Activated T-helper 1 cell treated with anti-CD3 and anti-CD28 coated beads, Interleukin-12 subunit alpha, Interleukin-12 subunit beta, Interleukin-2, Interleukin-4 antibody, amounts not matched to agents 30 ng/mL and 10 ng/mL and 1 ng/mL, durations not matched to agents 14 hours and 24 hours and 36 hours (primary cell): ENCODE measurements at places on chromosomes 2 and 18.
A peak's percentile ranks its signal among the peaks of the same experiment; 100 is the strongest.

GRCh38 chr2:241088791-241089732 is 13.0 kb downstream of the MTERF4 start:
- H3K4me1 ChIP-seq: no peaks in the 10 kb centered on the region

DNA sequence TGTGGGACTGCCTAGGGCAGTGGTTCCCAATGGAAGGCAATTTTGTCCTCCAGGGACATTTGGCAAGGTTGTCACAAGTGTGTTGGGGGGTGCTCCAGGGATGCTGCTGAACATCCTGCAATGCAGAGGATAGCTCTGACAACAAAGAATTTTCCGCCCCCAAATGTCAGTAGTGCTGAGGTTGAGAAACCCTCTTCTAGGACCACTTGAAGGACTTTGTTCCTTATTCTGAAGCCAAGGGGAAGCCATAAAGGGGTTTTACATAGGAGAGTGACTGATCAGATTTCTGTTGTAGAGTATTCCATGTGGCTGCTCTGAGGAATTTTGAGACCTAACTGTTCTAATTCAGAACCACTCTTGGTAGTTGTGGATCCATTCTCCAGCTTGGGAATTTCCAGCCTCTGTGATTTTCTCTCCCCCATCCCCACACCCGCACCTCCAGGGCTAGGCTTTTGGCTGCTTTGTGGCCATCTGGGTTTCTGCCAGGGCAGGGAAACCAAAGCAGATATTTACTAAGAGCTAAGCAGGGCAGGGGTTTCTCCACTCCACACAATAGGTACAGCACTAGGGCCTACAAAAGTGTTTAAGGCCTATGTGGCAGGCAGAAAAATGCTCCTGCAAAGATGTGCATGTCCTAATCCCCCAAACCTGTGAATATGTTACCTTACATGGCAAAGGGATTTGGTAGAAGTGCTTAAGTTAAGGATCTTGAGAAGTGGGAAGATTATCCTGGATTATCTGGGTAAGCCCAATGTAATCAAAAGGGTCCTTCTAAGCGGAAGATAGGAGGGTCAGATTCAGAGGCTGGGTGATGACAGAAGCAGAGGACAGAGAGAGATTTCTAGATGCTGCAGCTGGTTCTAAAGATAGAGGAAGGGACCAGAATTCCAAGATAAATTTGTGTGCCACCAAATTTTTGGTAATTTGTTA is 135.4 kb downstream of the TMEM17 start:
- no peak overlapping the region for H3K4me3 ChIP-seq
- H3K36me3 ChIP-seq: no peaks in the 10 kb centered on the region
- H3K27ac ChIP-seq: no peak overlapping the region
- no peaks in the 10 kb centered on the region for H3K4me1 ChIP-seq
- DNase-seq: no peak

- H3K27me3 ChIP-seq: no peaks in the 10 kb centered on the region
- no peak overlapping the region for H3K27ac ChIP-seq
- H3K4me3 ChIP-seq: no peak overlapping the region
- peaks cover 52% of the 10 kb centered on the region for H3K4me1 ChIP-seq
Observed at GRCh38 chr18:13461469-13461868, 242.9 kb downstream of the LDLRAD4 start.

DNA sequence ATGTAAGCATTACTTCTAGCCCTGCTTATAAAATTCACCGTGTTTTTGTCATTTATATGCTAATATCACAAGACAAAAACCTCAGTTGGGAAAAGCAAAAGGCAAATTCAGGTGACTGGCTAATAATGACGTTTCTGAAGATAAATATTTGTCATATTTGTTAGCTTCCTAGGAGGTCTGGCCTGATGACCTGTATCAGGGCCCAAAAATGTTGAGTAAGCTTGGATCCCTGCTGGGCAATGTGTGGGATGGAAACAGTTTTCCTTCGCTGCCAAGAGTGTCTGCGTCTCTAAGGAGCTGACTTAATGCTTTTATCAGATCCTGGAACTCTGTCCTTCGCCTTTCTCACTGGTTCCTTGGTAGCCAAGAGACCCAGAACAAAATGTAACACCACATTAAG is 230.1 kb upstream of the PXDN start:
- no peak for DNase-seq
- no peaks in the 10 kb centered on the region for H3K36me3 ChIP-seq
- no peak overlapping the region for H3K27ac ChIP-seq

- DNase-seq: no peak
- H3K27me3 ChIP-seq: peaks cover 19% of the 10 kb centered on the region
- no peaks in the 10 kb centered on the region for H3K4me1 ChIP-seq
- H3K4me3 ChIP-seq: no peak overlapping the region
- H3K27ac ChIP-seq: no peak overlapping the region
Observed at GRCh38 chr18:46449033-46449432, 208.0 kb downstream of the LOXHD1 start.

DNA sequence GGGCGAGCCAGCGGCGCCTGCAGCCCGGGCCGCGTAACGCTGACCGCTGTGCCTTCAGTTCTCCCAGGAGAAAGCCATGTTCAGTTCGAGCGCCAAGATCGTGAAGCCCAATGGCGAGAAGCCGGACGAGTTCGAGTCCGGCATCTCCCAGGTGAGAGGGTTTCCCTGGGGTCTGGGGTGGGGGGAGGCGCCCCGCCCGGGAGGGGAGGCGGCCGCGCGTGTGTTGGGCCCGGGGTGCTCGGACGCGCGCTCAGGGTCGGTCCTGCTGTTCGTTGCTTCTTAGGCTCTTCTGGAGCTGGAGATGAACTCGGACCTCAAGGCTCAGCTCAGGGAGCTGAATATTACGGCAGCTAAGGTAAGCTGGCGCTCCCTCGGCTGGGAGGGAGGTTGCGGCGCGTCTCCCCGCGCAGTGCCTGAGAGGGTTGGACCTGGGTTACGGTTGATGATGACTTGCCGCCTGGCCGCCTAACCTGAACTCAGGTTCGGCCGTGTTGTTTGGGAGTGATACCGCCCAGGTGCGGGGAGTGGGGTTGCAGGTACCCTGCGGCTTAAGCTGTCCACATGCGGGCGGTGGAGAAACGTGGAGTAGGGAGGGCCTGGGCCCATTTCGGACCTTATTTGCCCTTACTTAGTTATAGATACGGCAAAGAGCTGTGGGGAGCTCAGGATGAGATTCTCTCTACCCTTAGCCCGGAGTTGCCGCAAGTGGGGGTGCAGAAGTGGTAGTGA is 638 bp downstream of the RPS7 start:
- peaks cover 47% of the 10 kb centered on the region for H3K36me3 ChIP-seq
- peaks cover 54% of the 10 kb centered on the region for H3K4me1 ChIP-seq
- DNase-seq: peak; percentile 17

GRCh38 chr2:72770879-72771461 is 54.9 kb downstream of the EXOC6B start:
- no peak overlapping the region for H3K4me3 ChIP-seq
- DNase-seq: peak; percentile 45
- H3K27me3 ChIP-seq: no peaks in the 10 kb centered on the region
- no peak overlapping the region for H3K27ac ChIP-seq

- H3K4me1 ChIP-seq: peaks cover 31% of the 10 kb centered on the region
- no peak overlapping the region for H3K27ac ChIP-seq
- H3K27me3 ChIP-seq: no peaks in the 10 kb centered on the region
- DNase-seq: no peak
- H3K4me3 ChIP-seq: no peak overlapping the region
- H3K36me3 ChIP-seq: peaks cover 22% of the 10 kb centered on the region
Observed at GRCh38 chr2:152682663-152683062, 34.6 kb downstream of the PRPF40A start.

DNA sequence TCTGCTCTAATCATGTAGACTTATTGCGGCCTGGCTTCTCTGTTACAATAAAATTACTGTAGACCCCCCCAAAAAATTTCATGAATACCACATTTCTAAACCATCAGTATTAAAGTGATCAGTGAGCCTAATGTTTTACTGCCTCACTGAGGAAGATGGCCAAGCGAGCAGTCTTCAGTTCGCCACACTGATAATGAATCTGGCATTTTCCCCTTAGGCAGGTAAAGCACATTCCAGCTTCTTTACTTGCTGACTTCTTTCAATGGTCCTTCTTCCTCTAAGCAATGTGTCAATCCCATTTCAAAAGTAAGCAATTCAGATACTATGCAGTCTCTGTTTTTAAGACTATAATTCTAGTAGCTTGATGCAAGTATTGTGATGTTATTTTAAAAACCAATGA is 137.6 kb downstream of the LAMA1 start:
- H3K4me3 ChIP-seq: no peak overlapping the region
- H3K36me3 ChIP-seq: no peaks in the 10 kb centered on the region
- H3K4me1 ChIP-seq: no peaks in the 10 kb centered on the region
- no peak overlapping the region for H3K27ac ChIP-seq
- H3K27me3 ChIP-seq: no peaks in the 10 kb centered on the region

DNA sequence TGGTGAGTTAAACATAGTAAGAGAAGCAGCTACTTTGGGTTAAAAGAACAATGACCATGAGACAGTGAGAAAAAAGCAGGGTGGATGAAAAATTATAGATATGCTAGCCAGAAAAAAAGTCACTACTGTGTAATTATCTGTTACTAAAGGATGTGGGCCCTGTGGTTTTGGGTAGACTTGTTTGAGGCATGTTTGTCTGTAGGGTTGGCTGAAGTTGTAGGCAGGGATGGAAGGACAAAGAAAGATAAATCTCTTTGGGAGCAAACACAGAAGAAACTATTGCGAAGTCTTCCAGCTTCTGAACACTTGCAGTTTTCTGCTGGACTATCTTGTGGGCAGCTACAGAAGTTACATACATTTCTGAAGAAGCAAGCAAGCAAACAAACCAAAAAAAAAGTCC is 28.2 kb downstream of the RND3 start:
- H3K4me1 ChIP-seq: no peaks in the 10 kb centered on the region
- no peak overlapping the region for H3K27ac ChIP-seq
- DNase-seq: no peak
- H3K4me3 ChIP-seq: no peak overlapping the region
- no peaks in the 10 kb centered on the region for H3K27me3 ChIP-seq
- no peaks in the 10 kb centered on the region for H3K36me3 ChIP-seq

GRCh38 chr2:79982445-79982844 is 322.1 kb downstream of the LRRTM1 start:
- no peaks in the 10 kb centered on the region for H3K4me1 ChIP-seq
- H3K27ac ChIP-seq: no peak overlapping the region
- H3K36me3 ChIP-seq: no peaks in the 10 kb centered on the region
- DNase-seq: no peak
- H3K4me3 ChIP-seq: no peak overlapping the region

DNA sequence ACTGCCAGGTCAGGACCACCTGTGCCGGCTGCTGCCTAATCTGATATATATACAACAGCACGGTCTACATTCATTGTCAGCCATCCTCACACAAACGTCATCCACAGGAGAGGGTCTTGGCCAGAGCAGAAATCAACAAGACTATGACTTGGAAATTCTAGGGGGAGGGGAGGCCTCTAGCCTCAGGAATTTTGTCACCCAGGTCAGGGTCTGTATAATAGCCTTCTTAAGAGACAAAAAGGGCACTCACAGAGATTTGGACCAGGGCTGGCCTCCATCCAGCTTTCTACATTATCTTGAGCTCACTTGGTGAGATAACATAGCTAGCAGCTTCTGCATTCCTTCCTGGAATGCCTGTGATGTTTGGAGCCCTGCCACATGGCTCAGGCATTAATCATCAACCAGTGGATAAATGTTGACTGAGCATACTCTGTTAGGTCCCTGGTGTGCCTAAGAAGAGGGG is 50.4 kb upstream of the CTIF start:
- no peak for DNase-seq
- no peaks in the 10 kb centered on the region for H3K36me3 ChIP-seq
- no peak overlapping the region for H3K4me3 ChIP-seq

- H3K4me1 ChIP-seq: no peaks in the 10 kb centered on the region
- H3K27me3 ChIP-seq: peaks cover 7% of the 10 kb centered on the region
- no peaks in the 10 kb centered on the region for H3K36me3 ChIP-seq
- DNase-seq: no peak
Observed at GRCh38 chr2:25030702-25031101, 11.2 kb upstream of the EFR3B start.

DNA sequence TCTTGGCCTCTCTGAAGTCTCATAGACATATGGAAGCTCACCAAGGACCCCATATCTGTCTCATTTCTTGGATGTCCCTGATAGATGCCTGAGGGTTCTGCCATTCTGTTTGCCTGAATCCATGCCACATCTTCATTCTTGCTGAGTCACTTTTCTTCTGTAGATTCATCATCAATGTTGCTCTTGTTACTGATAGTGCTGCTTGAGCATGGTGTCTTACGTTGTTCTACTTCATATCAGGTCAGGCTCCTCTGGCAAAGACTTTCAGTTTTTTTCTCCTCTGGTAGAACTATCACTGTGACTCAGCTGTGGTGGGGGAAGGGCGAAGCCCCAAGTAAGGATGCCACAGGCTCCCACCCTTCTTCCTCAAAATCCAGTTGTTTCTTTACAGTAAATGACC is 885.2 kb downstream of the DCDC2C start:
- H3K4me1 ChIP-seq: no peaks in the 10 kb centered on the region
- no peaks in the 10 kb centered on the region for H3K36me3 ChIP-seq
- no peaks in the 10 kb centered on the region for H3K27me3 ChIP-seq
- H3K4me3 ChIP-seq: no peak overlapping the region
- no peak overlapping the region for H3K27ac ChIP-seq
- DNase-seq: no peak

DNA sequence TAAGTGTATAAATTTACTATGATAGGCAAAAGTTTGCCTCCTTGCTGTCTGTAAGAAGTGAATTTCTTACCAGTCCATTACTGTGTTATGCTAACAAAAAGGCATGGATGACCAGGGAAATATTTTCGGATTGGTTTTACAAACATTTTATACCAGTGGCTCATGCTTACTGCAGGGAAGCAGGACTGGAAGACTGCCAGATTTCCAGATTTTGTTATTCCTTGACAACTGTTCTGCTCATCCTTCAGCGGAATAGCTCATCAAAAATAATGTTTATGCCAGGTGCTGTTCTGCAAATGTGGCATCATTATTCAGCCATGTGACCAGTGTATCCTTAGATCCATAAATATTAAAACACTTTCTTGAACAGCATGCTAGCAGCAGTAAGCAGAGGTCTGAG is 40.4 kb upstream of the NETO1 start:
- no peaks in the 10 kb centered on the region for H3K36me3 ChIP-seq
- no peak overlapping the region for H3K27ac ChIP-seq
- no peak for DNase-seq
- H3K4me3 ChIP-seq: no peak overlapping the region

- H3K4me3 ChIP-seq: no peak overlapping the region
- no peaks in the 10 kb centered on the region for H3K27me3 ChIP-seq
- H3K4me1 ChIP-seq: no peaks in the 10 kb centered on the region
- DNase-seq: no peak
Observed at GRCh38 chr2:5618271-5618670, 73.9 kb upstream of the SOX11 start.

- peaks cover 2% of the 10 kb centered on the region for H3K36me3 ChIP-seq
- peak overlapping the region; percentile 90 for H3K27ac ChIP-seq
- H3K4me3 ChIP-seq: peak overlapping the region; percentile 69
- no peaks in the 10 kb centered on the region for H3K27me3 ChIP-seq
- peaks cover 80% of the 10 kb centered on the region for H3K4me1 ChIP-seq
Observed at GRCh38 chr2:196177124-196177523, 5.7 kb upstream of the STK17B start.

GRCh38 chr18:66749030-66749429 is 145.1 kb upstream of the CDH19 start:
- no peak overlapping the region for H3K27ac ChIP-seq
- DNase-seq: no peak
